ENCODE measurements at places on chromosomes 2 and 18. TPM values are rescaled to one million over a fixed set of nuclear protein-coding genes. Genes with fewer than 3 reads are reported as not detected.

ADAM23 gene
- total RNA-seq: 0.28 TPM

PIEZO2 gene
- not detected for total RNA-seq

TLK1 gene
- total RNA-seq: 24.0 TPM

NYAP2 gene
- total RNA-seq: not detected

NPHP1 gene
- total RNA-seq: 5.5 TPM

PRKAG3 gene
- total RNA-seq: not detected

EMILIN1 gene
- 0.37 TPM for total RNA-seq

ZAP70 gene
- not detected for total RNA-seq

PLCD4 gene
- 4.0 TPM for total RNA-seq

LRRTM1 gene
- total RNA-seq: not detected

ABHD1 gene
- not detected for total RNA-seq

TRIM43 gene
- not detected for total RNA-seq

RNF152 gene
- total RNA-seq: 14.4 TPM

KCNIP3 gene
- total RNA-seq: 6.4 TPM

SCYGR4 gene
- total RNA-seq: not detected

SPC25 gene
- 15.4 TPM for total RNA-seq

SLC11A1 gene
- 1.0 TPM for total RNA-seq

SP5 gene
- not detected for total RNA-seq

RTP5 gene
- total RNA-seq: not detected

GPR39 gene
- 10.5 TPM for total RNA-seq

SEH1L gene
- total RNA-seq: 55.2 TPM

UGT1A3 gene
- total RNA-seq: 0.88 TPM

NR4A2 gene
- total RNA-seq: 0.32 TPM

SPDYA gene
- total RNA-seq: 0.35 TPM

TTR gene
- not detected for total RNA-seq

COA5 gene
- 12.7 TPM for total RNA-seq

Measured in foreskin keratinocyte (primary cell).